ENCODE measurements at places on chromosomes 5 and 9. TPM values are rescaled to one million over a fixed set of nuclear protein-coding genes. Genes with fewer than 3 reads are reported as not detected.

The BASP1 gene
- 273 TPM for total RNA-seq

- no peak for DNase-seq
Measured at GRCh38 chr9:129109537-129109903, 1.1 kb downstream of the CRAT start.

The C5 gene
- total RNA-seq, result 1.1 TPM

GRCh38 chr5:95084757-95085156 lies 200.1 kb downstream of the MCTP1 start:
- no peak for DNase-seq

The TRIO gene
- 291 TPM for total RNA-seq

The NREP gene
- total RNA-seq, result 188 TPM

- peak; percentile 74 for DNase-seq
Measured at GRCh38 chr5:56360816-56361215, 127.7 kb upstream of the ANKRD55 start.

- no peak for DNase-seq
Measured at GRCh38 chr5:438481-438981, 4.4 kb upstream of the EXOC3 start.

DNA sequence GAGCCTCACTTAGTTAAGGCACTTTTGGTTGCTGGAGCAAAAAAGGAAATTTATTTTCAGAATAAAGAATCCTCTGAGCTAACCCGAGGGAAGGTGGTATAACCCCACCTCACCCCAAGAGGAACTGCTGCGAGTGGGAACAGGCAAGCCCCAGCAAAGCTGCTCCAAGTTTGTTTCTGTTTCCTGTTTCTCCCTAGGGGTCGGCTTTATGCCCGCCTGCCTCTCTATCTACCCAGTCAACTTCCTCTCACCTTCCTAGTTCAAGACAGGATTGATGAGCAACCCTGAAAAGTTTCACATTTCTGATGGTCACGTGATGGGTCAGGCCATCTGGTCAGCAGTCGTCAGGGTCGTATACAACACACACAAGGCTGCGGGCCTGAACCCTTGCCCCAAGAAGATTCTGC lies 31.1 kb downstream of the TRIO start:
- DNase-seq, result no peak

The IFNA13 gene
- not detected for total RNA-seq

DNA sequence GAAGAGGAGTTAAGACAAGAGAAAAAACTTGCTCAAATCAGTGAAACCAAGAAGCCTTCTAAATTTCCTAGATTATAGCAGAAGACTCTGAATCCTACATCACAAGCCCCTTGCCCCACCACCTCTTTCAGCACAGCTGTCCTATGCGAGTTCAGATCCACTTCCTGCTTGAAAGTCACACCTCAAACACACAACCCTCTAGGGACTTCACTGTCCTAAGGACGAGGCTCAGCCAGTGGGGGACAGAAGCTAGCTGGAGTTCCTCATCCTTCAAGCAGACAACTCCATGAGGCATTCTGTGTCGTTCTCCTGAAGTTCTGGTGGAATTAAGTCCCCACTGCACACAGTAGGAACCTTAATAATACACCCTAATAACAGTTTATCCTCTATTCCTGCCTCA lies 44.3 kb downstream of the NRG2 start:
- DNase-seq, result no peak

DNA sequence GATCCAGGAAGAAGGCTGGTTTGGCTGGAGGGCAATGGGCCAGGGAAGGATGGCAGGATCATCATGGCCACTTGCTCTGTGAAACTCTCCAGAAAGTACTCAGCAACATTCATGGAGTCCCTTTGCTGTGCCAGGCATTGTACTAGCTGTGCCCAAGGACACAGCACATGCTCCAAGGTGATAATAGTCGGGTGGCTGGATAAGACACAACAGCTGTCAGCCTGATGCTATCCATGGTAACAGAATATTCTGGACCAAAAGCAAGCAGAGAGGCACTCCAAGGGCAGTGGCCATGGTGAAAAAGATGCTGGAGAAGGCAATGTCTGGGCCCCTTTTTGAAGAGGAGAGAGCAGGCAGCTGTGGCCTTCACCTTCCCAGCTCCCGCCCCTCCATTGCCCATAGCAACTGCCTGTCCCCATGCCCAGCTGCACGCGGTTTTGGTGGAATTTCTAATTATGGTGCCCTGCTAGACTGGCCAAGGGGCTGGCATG lies 113.8 kb upstream of the CPEB4 start:
- no peak for DNase-seq

- DNase-seq, result no peak
Measured at GRCh38 chr9:136526625-136527066, 19.2 kb downstream of the NOTCH1 start.

- no peak for DNase-seq
Measured at GRCh38 chr5:2759696-2760461, 8.4 kb upstream of the IRX2 start.

GRCh38 chr9:133512253-133513213 lies 12.2 kb downstream of the MYMK start:
- DNase-seq, result no peak

GRCh38 chr5:106189121-106189809 lies 1481.5 kb downstream of the EFNA5 start:
- DNase-seq, result no peak

DNA sequence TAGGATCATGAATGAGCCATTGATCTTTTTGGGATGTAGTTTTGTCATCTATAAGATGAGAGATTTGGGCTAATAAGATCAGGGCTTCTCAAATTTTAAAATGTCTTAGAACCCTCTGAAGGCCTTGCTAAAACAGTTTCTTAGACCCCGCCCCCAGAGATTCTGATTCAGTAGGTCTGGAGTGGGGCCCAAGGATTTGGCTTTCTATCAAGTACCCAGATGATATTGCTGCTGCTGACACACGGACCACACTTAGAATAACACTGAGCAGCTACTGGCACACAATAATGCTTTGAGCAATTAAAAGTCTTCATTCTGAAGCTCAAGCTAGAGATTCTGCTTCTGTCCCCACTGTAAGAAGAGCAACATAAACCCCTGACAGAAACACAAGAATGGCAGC lies 216.7 kb downstream of the SMARCA2 start:
- peak; percentile 73 for DNase-seq

Data from astrocyte (in vitro differentiated cells and primary cell).